ENCODE measurements at places on chromosomes 1 and 21. TPM values are rescaled to one million over a fixed set of nuclear protein-coding genes. Genes with fewer than 3 reads are reported as not detected.

DNA sequence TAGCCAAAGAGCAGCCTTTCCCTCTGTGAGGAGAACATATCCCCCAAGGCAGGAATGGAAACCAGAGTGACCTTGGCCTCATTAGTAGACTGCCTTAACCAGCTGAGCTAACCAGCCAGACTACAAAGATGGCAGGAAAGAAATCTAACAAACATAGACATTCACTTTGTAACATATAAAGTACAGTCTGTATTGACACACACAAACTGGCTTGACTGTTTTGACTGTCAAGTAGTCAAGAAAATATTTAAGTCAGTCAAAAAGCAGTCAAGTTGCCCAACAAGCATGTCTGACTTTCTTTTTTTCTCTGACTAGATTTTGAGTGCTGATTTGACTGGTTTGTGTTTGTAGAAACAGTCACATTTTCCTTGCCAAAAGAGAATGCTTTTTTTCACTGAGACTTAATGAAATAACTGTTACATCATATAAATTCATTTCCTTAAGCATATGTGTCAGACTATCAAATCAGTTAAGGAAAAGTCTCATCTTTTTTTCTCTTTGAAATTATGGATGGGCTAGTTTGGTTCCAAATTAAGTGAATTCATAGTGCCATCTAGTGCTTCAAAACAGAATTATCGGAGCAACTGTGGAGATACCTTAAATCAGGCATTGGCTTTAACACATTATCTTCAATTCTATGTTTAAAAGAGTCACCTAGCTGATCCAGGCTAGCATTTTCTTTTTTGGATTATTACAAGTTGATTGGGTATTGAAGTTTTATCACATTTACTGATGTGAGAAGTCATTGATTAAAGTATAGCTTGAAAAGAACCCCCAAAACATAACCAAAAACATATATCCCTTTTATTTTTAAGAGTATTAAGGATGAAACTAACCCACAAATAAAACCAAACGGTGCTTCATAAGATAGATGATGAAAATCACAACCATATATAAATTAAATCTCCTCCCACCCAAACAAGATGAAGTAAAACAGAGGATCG lies 75.0 kb downstream of the ATP6V1G3 start:
- H3K36me3 ChIP-seq = no peaks in the 10 kb centered on the region
- no peak overlapping the region for H3K27ac ChIP-seq
- H3K27me3 ChIP-seq = no peaks in the 10 kb centered on the region

UQCRHL gene
- total RNA-seq = 0.25 TPM

CZIB gene
- total RNA-seq = 28.8 TPM

DNA sequence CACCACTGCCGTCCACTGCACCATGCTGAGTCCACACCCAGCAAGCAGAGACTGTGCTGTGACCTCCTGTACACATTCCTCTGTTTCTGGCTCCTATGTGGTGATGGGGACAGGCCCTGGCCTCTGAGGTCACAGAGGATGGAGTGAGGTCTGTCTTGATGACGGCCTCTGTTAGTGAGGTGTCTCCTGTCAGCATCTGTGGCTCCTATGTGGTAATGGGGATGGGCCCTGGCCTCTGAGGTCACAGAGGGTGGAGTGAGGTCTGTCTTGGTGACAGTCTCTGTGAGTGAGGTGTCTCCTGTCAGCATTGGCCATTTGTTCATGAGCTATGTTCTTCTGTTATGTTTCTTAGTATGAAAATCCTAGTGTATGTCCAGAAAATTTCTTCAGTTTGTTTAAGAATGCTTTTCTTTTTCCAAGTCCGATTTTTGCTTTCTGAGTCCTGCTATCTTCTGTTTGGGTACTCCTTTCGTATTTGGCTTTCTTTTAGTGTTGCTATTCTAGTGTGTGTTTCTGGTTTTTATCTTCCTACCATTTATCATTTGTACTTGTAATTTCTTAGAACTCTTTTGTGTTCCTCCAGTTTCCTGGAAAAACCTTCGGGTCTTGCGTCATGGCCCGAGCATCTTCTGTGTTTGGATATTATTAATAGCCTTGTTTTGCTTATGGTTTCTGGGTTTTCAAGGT lies 13.4 kb downstream of the SNAP47 start:
- no peaks in the 10 kb centered on the region for H3K27me3 ChIP-seq
- DNase-seq = no peak
- no peak overlapping the region for H3K27ac ChIP-seq
- H3K36me3 ChIP-seq = peaks cover 52% of the 10 kb centered on the region
- peaks cover 41% of the 10 kb centered on the region for H3K4me1 ChIP-seq

DNA sequence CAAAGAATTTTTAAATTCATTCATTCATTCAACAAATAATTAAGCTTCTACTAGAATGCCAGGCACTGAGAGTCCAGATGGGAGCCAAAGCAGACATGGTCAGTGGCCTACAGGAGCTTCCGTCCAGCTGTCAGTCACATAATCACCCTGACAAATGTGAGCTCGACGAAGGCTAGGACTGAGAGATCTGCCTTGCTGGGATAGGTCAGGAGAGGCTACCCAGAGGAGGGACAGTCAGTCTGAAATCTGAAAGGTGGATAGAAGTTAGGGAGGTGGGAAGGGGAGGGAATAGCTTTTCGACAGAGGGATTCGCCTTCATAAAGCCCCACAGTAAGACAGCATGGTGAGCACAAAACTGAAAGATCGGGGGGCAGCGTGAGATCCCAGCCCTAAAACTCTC lies 8.3 kb downstream of the EPHX1 start:
- no peak overlapping the region for H3K27ac ChIP-seq
- H3K4me1 ChIP-seq = no peaks in the 10 kb centered on the region
- no peaks in the 10 kb centered on the region for H3K36me3 ChIP-seq

LCE3E gene
- total RNA-seq = not detected

GRCh38 chr1:210758761-210759160 lies 375.2 kb downstream of the KCNH1 start:
- no peaks in the 10 kb centered on the region for H3K36me3 ChIP-seq
- no peak overlapping the region for H3K27ac ChIP-seq
- no peaks in the 10 kb centered on the region for H3K4me1 ChIP-seq
- H3K4me3 ChIP-seq = no peak overlapping the region

DNA sequence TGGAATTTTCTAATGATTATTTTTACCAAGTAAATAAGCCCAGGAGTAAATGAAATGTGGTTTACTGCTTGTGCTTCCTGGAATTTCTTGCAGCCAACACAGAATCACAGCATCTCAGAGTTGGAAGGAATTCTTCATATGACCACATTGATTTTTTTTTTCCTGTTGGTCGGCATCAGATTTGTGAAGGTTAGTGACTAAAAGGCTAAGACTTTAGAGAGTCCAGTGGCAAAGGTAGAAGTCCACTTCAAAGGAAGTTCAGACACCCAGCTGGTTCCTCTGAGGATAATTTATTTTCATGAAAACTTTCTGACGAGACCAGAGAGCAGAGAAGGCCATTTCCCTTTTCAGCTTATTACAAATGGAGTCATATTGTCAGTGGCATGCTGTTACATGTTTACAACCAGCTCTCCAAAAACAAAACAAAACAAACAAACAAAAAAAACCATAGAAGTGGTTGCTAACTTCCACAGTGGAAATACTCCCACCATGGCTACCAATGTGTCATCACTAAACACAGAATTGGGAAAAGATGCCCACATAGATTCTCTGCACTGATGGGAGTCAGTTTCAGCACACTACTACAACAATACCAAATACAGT lies 77.2 kb upstream of the CDC42BPA start:
- no peak overlapping the region for H3K4me3 ChIP-seq
- no peak overlapping the region for H3K27ac ChIP-seq
- H3K36me3 ChIP-seq = no peaks in the 10 kb centered on the region
- no peaks in the 10 kb centered on the region for H3K27me3 ChIP-seq
- no peaks in the 10 kb centered on the region for H3K4me1 ChIP-seq
- no peak for DNase-seq

- DNase-seq = no peak
- H3K4me1 ChIP-seq = no peaks in the 10 kb centered on the region
- H3K27ac ChIP-seq = no peak overlapping the region
- H3K27me3 ChIP-seq = no peaks in the 10 kb centered on the region
- H3K36me3 ChIP-seq = no peaks in the 10 kb centered on the region
These were observed 56.3 kb upstream of the ADAMTS5 start for GRCh38 chr21:27023186-27023585.

GRCh38 chr1:85349224-85349623 lies 72.8 kb upstream of the BCL10 start:
- no peaks in the 10 kb centered on the region for H3K4me1 ChIP-seq
- no peak overlapping the region for H3K4me3 ChIP-seq
- H3K27ac ChIP-seq = no peak overlapping the region
- no peaks in the 10 kb centered on the region for H3K27me3 ChIP-seq

All from CD4-positive, alpha-beta T cell (primary cell).